ENCODE measurements at places on chromosomes 6 and 20.

DNA sequence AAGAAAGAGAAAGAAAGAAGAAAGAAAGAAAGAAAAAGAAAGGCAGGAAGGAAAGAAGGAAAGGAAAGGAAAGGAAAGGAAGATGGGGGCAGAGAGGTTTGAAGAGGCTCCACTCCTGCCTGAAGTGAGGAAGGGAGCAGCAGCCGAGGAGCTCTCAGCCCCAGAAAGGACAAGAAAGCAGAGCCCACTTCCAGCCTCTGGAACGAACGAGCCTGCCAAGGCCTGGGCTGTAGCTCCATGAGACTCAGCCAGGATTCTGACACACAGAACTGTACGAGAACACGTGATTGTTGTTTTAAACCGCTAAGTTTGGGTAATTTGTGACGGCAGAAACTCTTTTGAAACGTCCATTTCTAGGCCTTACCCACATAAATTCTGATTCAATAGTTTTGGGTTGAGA lies 69.5 kb downstream of the TTLL2 start:
- no peak for DNase-seq

DNA sequence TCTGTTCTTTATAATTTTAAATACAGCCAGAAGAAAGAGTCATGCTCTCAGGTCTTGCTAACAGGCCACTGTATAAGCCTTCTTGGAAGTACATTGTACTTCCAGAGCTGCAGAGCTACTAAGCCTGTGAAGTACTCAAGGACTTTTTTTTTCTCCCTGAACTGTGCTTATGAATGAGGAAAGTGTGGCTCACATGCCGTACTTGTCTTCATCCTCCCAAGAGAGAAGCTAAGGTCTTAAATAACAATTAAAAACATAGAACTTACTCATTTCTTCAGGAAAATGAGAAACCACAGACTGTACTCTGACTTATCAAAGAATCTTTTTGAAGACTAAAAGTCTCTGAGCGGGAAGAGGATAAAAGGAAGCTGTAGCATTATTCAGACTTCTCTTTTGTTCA lies 218.3 kb downstream of the HTR1B start:
- no peak for DNase-seq

- DNase-seq: no peak
Measured at GRCh38 chr6:132118144-132118543, 167.0 kb upstream of the CCN2 start.

DNA sequence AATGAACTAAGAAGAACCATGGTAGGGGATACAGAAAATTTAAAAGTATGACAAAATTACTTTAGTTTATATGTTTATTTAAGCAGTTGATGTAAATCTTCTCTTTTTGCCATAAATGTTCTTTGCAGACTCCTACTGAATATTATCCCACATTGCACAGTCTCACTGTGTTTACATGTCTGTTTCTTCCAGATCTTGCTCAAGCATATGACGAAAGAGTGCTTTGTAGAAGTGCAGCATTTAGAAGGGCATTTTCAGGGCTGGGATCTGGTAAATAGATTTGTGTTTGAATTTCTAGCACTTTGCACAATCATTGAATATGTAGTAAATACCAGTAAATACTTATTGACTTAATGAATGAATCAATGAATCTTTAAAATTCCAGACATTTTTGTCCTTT lies 152.0 kb upstream of the EPHA7 start:
- no peak for DNase-seq

GRCh38 chr6:32239462-32239861 lies 15.6 kb upstream of the NOTCH4 start:
- DNase-seq: no peak

GRCh38 chr6:157764178-157765068 lies 58.6 kb upstream of the SNX9 start:
- peak; percentile 100 for DNase-seq

DNA sequence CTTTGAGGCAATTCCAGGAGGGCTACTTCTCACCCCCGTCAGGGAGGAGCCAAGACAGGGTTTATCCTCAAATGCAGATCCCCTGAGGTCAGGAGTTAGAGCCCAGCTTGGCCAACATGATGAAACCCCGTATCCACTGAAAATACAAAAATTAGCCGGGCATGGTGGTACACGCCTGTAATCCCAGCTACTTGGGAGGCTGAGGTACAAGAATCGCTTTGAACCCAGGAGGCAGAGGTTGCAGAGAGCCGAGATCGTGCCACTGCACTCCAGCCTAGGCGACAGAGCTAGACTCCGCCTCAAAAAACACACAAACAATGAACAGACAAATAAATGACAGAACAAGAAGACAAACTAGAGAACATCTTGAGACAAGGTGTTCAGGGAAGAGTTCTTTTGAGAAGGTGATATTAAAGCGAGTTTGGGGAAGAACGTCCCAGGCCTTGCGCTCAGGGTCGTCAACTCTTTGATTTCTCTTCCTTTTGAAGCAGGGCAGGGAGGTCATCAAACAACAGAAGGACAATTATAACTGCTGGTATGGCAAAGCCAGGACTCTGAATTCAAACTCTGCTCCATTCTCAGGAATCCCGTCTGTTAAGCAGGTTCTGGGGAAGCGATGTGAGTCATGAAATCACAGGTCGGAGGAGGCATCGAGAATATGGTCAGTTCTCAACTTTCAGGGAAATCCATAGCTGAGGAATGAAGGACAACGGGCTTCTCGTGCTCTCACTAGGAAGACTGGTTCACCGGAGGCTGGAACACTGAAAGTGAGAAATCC lies 1.4 kb upstream of the RALY start:
- no peak for DNase-seq

All from fibroblast of skin of abdomen (primary cell).